ENCODE measurements at places on chromosomes 7 and 10.

DNA sequence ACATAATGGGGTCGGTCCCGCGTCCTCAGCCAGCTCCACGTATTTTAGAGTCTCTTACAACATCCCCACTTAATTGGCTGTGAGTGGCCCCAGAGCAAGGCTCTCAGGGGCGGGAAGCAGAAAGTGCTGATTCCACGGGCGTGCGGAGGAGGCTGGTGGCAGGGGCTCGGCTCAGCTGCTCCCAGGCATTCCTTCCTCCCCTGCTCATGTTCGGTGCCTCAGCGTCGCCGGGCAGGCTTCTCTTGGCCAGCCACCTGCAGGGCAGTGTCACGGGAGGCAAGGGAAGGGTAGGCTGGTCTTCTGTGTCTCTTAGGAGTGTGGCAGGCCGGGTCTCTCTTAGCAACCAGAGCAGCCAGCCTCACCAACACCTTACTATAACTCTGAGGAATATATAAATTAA, 33.8 kb downstream of the IL15RA start:
- DNase-seq, result no peak

GRCh38 chr7:35524112-35524804, 170.7 kb downstream of the HERPUD2 start:
- DNase-seq, result no peak

GRCh38 chr10:7123774-7124173, 287.1 kb downstream of the SFMBT2 start:
- DNase-seq, result no peak

DNA sequence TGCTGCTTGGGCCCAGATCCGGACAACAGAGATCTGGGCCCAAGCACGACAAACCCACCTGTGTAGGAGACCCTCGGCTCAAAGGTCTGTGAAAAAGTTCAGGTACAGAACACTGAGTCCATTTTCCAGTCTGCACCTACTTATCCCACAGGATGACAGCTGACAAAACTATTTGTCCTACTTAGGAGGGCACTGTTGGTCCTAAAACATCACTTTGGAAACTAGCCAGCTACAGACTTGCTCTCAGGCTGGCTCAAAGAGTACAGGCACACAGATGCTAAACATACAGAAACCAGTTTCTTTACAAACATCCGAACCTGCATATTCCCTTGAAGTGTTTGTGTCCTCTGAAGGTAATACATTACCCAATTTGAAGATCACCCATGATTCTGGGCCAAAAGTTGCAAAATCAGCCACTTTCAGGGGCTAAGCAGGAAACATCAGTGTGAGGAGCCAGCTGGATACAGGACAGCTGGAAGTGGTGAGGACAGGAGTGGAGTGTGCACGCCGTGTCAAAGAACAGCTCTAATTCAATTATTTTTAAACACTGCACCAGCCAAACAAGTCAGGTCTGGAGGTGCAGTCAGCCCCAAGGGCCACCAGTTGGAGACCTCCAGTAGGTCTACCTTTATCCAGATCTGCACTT, 88.5 kb downstream of the NOC3L start:
- no peak for DNase-seq

- no peak for DNase-seq
These were observed 250.5 kb downstream of the ARHGAP12 start for GRCh38 chr10:31678139-31678536.

GRCh38 chr7:55107946-55108345, 89.1 kb downstream of the EGFR start:
- DNase-seq, result no peak

DNA sequence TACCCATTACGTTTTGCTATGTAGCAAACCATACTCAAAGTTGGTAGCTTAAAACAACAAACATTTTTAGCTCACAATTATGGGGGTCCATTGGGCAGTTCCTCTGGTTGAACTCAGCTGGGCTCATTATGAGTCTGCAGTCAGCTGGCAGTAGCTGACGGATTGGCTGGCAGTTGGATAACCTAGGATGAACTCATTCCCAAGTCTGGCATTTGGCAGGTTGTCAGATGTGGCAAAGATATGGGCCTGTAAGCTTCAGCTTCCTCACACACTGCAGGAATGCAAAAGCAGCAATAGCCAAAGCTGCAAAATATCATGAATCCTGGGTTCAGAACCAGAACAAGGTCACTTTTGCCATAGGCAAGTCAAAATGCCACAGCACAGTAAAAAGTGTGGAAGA, 412.2 kb upstream of the SORCS1 start:
- no peak for DNase-seq

- DNase-seq, result no peak
These were observed 100.4 kb downstream of the TAX1BP1 start for GRCh38 chr7:27840313-27840712.
